ENCODE measurements at places on chromosomes 13 and 19.

- peak; percentile 33 for DNase-seq
These were observed 64.7 kb upstream of the STARD13 start for GRCh38 chr13:33349986-33350826.

DNA sequence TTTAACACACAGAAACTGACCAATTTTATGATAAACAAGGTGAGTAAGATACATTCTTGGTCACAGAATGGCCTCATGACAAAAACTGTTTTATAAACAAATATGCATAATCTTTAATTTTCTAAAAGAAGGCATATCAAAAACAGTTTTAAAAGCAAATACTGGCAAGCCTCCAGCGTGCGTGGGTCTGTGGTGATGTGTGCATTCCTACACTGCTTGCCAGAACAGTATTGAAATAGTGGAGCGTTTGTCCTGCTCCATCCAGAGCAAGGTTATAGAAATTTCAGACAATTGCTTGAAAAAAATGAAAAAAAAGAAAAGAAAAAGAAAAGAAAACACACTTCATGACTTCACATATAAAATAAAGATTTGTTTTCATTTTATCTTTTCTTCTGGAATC, 140.9 kb downstream of the MZT1 start:
- no peak for DNase-seq

DNA sequence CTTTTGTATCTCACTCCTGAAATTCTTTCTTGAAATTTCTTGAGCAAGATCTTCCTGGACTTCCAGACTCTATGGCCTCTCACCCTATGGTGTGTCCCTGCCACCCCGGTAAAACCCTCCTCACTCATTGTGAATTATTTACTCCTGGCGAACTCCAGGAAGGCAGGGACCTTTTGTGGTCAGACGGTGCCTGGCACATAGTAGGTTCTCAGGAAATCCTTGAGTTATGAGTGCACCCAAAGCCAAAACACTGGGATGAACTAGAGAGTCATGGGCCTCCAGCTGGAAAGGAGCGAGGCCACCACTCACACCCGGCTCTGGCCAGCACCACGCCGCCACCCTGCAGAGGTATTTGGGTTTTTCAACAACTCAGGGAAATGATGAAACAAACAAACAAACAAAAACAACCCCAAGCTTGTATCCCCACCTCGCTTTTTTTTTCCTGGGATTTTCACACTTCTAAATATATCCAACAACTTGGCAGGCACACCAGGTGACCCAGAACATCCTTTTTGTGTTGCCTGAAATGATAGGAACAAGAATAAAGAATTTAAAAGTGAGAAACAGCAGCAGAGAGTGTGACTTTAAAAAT, 11.2 kb downstream of the HPN start:
- DNase-seq, result no peak

DNA sequence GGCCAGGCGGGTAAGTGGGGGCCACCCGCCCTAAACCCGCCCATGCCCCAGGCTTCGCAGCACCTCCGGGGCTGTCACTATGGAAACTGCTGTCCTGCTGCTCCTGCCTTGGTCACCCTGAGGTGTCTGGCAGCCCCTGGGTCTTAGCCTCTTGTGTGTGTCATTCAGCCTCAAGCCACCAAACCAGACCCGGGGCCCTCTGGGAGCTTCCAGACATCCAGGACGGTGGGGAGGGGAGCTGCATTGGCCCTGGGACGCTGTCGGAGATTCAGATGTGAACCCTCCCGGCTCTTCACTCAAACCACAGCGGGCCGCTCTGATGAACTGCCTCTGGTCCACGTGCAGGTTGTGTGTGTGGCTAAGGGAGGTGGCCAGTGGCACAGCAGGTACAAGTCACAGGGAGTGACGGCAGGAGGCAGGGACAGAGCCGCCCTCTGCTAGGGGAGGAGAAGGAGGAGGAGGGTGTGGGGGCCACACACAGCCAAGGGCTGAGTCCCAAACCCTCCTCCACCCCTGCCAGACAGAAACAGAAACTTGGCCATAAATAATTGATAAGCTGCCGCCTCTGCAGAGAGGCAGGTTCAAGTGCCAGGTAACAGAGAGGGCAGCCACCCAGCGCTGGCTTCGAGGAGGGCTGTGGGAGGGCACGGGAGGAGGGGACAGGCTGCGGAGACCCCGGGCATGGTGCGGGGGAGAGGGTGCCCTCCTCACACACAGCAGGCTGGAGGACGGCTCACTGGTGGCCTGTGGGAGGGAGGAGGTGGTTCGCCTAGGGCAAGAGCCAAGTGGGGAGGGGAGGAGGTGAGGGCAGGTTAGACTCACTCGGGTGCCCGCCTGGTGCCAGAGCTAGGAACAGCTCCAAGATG, 8.0 kb downstream of the NANOS3 start:
- DNase-seq, result no peak

GRCh38 chr13:40798380-40798779, 9.0 kb downstream of the SLC25A15 start:
- no peak for DNase-seq

- no peak for DNase-seq
These were observed 934.8 kb upstream of the SPRY2 start for GRCh38 chr13:81275666-81276258.

DNA sequence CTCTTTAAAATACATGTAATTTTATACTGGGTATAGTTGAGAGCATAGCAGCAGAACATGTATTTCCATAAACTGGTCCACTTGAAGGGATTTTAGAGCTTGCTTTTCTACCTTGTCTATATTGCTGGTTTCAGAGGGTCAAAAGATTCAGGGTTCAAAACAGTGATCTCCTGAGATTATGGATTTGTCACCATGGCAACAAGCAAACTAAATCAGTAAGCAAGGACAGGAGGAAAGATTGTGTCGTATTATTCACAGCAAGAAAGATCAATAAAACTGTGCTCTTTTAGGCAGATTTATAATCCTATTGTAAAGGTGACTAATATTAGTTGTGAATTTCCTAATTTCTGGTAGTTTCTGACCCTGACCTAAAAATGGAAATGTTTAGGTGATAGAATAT, 496.4 kb downstream of the LMO7 start:
- DNase-seq, result no peak

DNA sequence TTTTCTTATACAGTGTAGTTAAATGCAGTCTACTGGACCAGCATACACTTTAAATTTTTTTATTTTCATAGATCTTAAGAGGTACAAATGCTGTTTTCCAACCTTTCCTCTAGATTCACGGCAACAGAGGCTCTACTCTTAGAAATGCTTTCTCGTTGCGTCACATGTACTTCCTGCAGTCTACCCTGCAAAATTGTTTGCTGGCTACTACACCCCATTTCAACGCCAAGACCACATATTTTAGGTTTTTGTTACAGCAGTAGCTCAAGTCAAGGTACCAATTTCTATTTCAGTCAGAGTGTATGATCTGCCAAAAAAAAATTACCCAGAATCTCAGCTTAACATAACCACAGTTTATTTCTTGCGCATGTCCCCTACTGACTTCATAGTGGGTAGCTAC, 94.1 kb downstream of the TNFSF13B start:
- no peak for DNase-seq

GRCh38 chr19:389935-390289, 19.0 kb downstream of the C2CD4C start:
- DNase-seq, result no peak
